ENCODE measurements at places on chromosomes 7 and 10.

DNA sequence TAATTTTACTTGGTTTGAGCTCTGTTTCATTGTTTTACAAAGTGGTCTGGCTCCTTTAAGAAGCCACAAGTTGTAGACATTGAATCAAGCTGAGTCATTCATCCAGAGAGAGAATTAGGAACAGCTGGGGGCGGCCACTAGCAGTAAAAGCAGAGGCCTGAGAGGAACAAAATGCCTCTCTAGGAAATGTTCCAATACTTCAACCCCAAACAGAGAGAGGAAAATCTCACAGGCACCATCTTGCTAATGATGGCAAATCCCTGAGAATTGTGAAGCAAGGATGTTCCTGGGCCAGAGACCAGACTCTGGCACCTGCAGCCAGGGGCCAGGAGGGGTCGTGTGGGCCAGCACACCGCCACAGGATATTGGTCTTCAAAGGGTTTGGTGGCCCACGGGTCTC is 26.5 kb upstream of the TRIL start:
- peak; percentile 90 for DNase-seq

DNA sequence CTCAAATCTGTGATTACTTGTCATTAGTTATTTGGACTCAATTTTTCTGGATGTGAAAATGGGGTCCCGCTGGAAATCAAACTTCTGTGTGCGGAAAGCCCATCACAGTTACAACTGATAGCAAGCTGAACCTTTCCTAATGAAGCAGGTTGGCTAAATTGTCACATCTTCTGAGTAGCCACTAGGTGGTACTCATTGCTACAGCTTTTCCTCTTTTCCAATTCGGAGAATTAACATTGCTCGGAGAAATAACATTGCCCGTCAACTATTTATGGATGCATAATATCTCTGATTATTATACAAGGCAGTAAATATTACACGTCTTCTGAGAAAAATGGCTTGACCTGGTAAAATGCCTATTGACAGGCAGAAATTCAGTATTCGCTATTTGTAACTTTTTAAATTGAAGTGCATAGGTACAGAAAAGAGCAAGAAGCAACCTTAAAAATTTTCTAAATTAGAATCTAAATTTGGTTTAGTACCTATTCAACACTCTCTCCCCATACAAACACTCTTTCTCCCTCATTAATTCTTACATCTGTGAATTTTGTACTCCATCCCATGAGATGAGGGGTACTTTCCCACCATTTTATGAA is 17.3 kb upstream of the BLOC1S2 start:
- peak; percentile 1 for DNase-seq

DNA sequence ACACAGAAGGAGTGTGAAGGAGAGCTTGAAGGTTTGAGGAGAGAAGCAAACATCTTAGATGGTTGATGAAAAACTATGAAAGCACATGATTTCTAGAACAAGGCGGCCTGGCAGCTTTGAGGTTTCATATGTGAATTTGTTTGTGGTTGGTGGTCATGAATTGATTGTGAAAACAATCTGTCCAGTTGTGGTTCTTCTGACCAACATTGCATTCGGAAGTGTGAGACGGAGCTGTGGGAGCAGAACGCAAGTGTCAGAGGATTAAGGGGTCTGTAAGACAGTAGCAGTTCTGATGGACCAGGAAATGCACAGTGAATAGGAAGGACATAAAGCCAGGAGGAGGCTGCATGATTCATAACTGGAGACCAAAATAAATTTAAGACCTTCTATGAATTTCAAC is 594.6 kb downstream of the NXPH1 start:
- DNase-seq = no peak

GRCh38 chr10:13056456-13057077 is 43.4 kb upstream of the OPTN start:
- no peak for DNase-seq

GRCh38 chr7:96088579-96088978 is 233.3 kb downstream of the SLC25A13 start:
- DNase-seq = no peak

GRCh38 chr7:154592388-154592787 is 410.5 kb downstream of the PAXIP1 start:
- no peak for DNase-seq

DNA sequence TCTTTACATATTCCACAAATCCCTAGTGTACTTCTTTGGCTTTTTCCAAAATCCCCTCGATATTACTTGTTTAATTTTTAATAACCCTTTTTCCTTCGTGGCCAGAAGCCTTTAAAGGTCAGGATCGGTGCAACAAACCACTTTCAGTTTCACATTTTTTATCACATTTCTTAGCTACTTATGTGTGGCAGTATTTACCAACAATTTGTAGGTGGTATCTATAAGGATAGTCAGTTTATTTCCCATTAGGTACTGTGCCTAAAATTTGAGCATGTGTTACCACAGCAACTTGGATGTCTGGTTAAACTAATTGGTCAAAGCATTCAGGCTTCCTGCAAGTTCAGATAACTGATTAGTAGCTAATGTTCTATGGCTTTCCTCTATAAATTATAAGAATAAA is 104.9 kb downstream of the CDK14 start:
- no peak for DNase-seq

GRCh38 chr7:117862378-117862777 is 10.9 kb downstream of the CTTNBP2 start:
- no peak for DNase-seq

GRCh38 chr10:124447751-124448466 is 1.9 kb downstream of the NKX1-2 start:
- no peak for DNase-seq

- DNase-seq = no peak
Measured at GRCh38 chr7:16847381-16847860, 34.4 kb downstream of the AGR3 start.

DNA sequence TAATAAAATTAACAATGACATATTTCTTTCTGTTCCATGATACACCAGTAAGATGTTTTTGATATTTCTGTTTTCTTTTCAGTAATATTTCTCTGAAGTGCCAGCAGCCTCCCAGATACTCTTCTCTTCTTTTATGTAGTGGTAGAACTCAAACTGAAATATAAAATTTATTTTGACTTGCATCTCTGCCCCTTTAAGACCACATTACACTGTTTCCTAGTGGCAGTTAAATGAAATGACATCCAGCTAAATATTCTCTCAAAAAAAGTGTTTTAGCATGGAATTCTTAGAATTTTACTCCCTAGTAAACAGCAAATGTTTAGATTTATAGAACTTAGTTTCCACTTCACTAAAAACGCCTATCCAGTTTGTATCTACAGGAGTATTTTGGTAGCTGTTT is 237.2 kb upstream of the MTPN start:
- DNase-seq = no peak

GRCh38 chr7:1646957-1647891 is 22.9 kb upstream of the ELFN1 start:
- peak; percentile 78 for DNase-seq

DNA sequence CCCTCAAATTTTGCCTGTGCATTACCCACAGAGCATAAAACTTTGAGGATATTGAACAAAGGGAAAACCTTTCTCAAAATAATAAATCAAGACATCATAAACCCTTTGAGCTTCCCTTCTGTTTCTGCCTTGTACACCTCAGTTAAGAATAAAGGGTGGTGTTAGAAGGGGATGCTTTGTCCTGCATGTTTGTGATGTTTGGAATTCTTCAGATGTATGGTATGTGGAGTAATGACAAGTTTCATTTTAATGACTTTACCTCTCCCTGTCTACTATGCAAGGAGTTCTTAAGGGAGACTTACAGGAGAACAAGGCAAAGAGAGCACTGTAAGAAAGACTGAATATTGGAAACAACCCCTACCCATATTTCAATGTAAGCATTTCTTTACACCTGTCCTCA is 99.2 kb downstream of the HECW1 start:
- DNase-seq = no peak

- no peak for DNase-seq
Measured at GRCh38 chr10:122859527-122859926, 13.9 kb upstream of the CUZD1 start.

DNA sequence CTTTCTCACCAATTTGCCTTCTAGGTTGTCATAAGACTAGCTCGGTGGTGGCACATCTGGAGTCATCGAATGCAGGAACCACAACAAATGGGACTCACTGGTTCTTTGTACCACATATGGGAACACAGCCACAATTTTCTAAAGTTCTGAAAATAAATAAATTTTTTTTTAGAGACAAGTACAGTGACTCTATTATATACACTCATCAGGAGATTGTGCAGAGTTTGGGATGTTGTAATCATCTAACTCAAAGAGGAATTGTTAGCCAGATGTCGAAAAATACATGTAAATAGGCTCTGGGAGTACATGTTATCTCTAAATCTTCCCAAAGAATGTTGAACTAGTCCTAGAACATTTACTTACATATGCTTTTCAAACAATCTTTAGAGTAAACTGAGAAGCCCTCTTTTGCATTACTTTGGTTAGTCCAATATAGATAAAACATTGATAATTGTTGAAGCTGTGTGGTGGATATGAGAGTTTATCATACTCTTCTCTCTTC is 19.6 kb upstream of the SEPTIN7 start:
- no peak for DNase-seq

Data from DMS 273 treated with DMSO at 0.1 percent for 48 hours (cell line).